Tibial nerve (tissue), 4 donors: ENCODE measurements at places on chromosomes 4 and X.

DNA sequence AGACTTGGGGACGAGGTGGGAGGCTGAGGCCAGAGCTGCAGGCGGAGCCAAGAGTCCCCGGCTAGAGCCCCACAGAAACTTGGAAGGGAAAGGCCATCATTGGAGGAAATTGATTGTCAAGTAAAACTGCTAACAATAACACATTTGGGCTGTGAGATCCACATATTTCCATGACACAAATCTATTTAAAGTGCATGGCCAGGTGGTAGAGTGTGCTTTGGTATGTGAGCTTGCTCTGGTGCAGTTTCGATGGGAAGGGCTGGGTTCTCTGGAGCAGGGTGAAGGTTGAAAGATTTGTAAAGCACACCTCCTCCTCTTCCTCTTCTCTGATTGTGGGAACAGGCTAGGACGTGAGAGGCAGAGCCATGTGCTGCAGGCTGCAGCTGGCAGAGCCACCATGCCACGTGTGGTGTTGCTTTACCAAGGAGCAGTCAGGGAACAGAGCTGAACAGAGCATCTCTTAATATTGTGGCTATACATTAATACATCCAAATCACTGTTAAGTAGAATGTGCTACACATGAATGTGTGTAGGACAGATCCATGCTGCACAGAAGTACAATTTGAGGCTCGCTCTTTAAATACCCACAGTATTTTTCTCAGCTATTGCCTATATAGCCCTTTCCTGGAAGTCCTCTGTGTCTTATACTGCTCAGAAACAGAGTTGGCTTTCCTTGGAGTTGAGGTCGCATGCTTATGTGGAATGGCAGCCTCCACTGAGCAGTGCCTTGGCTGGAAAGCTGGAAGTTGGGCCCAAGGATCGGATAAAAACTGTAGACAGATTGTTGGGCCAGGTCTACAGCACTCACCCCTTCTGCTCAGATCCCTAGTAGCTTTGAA is 37.7 kb downstream of the FHDC1 start:
- no peak for DNase-seq

DNA sequence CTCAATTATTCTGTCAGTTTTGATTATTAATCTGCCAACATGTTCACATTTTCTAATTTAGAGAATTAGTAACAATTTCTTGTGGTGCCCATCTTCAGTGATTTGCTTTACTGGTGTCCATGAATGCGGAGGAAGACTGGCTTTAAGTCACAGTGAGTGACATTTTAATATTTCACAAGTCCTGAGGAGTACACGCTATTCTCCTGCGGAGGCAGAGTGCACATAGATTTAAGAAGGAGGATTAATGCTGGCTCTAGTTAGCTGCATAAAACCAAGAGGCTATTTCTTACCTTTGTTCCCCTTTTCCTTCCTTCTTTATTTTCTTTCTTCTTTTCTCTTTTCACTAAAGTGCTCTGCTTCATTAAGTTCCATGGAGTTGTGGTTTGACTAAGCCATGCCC is 495.2 kb upstream of the IGFBP7 start:
- DNase-seq: no peak

- DNase-seq: no peak
Measured at GRCh38 chrX:147180886-147181285, 366.3 kb upstream of the CXorf51A start.

- no peak for DNase-seq
Measured at GRCh38 chr4:114034189-114034588, 54.7 kb upstream of the ARSJ start.

- no peak for DNase-seq
Measured at GRCh38 chr4:20043991-20044390, 207.7 kb upstream of the SLIT2 start.

DNA sequence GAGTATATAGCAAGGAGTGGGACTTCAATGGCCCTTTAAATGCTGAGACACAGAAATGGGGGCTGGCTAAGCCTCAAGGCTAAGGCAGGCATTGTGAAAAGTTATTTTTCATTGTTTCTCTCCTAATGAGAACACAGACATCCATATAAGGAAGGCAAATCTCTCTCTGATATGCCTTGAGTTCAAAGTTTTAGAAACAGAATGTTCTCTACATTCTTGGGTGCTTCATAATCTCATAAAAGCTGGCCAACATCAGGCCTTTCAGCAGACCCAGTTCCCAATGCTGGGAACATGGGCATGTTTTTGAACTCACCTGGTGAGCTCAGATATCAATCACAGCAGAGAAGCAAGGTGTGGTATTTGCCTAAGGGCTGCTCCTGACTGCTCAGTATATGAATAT is 19.4 kb upstream of the RAB40A start:
- DNase-seq: no peak

DNA sequence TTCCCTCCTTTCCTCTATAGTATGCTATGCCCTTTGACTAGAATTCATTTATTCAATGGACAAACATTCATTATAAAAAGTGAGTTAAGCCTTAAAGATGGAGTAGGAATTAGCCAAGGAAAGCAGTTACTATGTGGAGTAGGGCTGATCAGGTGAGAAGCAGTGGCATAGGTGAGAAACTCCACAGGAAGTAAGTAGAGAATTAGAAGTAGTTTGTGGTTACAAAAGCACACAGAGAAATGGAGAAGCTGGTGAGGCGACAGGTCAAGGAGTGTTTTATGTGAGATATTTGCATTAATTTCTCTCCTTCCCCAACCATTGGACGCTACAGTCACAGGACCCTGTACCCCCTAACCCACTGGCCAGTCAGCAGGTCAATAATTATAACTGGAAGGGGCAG is 30.6 kb downstream of the SETD7 start:
- DNase-seq: no peak

- no peak for DNase-seq
Measured at GRCh38 chrX:139936259-139936658, 3.4 kb upstream of the ATP11C start.

DNA sequence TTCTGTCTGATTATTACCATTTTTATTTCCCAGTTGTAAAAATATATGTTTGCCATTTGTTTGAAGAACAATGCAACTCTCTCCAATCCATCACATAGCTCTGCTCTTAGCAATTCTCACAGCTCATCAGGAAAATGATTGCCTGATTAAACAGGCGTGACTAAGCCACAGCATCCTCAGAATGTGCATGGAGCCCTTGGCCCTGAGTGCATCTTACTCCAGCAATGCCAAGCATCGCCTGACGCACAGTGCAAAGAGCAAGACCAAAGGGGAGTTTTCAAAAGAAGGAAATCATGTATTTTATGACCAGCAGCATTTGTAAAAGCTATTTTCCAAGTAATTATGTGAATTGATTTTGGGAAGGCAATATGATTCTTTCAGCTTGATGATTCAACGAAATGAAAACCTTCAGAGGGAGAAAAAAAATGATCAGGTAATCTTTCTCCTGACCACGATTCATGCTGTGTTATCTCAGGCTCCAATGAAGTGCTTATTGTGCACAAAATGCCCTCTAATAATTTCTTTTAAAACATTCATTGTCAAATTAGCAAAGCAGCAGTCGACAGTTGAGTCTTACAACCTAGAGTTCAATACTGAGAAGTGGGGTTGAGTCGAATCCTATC is 138.0 kb upstream of the FAM9B start:
- no peak for DNase-seq

DNA sequence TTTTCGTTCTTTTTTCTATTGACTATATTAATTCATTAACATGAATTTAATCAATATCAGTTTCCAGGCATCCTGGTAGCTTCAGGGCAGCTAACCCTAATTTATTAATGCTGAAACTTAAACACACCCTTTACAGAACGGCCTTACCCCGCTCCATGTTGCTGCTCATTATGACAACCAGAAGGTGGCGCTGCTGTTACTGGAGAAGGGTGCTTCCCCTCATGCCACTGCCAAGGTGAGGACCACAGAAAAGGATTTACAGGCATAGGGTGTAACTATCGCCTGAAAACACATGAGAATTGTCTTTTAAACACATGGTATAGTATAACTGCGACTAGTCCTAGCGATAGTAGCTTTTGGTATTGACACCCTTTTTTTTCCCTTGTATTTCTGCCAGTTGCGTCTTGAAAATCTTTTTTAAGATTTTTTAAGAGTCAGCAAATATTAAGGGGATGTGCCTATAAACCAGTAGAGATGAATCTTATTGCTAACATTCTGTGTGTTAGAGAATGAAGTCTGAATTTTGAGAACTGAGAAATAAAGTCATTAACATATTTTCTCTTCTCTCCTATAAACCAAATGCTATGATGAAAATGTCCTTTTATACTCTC is 229.0 kb downstream of the ANK2 start:
- DNase-seq: peak; percentile 70

GRCh38 chr4:165070560-165070959 is 16.9 kb downstream of the TRIM75 start:
- no peak for DNase-seq

- DNase-seq: no peak
Measured at GRCh38 chr4:122765692-122766352, 33.3 kb downstream of the BBS12 start.

GRCh38 chrX:27884654-27885053 is 76.9 kb downstream of the MAGEB10 start:
- no peak for DNase-seq

- DNase-seq: no peak
Measured at GRCh38 chrX:28625223-28625622, 38.0 kb downstream of the IL1RAPL1 start.

- DNase-seq: no peak
Measured at GRCh38 chrX:40827331-40827730, 92.0 kb upstream of the MED14 start.

GRCh38 chr4:142815834-142816233 is 30.3 kb downstream of the INPP4B start:
- DNase-seq: peak; percentile 15

DNA sequence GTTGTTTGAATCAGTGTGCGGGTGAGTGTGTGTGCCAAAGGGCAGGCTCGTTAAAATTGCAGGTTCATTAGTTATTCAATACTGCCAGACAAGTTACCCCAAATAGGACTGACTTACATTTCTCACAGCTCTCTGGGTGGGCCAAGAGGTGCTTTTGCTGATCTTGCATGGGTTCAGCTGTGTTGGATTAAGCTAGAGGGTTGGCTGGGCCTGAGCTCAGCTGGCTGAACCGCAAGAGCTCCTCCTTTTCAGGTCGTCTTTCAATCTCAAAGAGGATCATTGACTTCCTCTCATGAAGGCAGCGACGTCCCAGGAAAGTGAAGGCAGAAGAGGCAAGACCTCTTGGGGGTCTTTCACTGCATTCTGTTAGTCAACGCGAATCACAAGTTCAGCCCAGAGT is 343.3 kb upstream of the FRG1 start:
- DNase-seq: no peak

DNA sequence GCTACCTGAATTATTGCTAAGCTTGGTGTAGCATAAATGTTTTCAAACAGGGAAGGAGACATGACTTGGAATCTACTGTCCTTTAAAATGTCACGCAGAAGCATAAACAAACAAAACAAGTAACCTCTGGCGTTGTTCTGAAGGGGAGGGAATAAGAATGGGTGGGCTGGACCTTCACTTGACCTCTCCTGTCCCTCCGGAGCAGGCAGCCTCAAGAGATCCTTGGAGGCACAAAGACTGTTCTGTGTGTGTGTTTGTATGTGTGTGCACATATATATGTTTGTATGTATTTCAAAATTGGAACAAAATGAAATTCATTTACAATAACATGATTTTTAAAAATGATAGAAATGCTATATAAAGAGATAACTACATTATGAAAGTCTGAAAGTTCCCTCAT is 91.3 kb upstream of the DCLK2 start:
- DNase-seq: no peak

DNA sequence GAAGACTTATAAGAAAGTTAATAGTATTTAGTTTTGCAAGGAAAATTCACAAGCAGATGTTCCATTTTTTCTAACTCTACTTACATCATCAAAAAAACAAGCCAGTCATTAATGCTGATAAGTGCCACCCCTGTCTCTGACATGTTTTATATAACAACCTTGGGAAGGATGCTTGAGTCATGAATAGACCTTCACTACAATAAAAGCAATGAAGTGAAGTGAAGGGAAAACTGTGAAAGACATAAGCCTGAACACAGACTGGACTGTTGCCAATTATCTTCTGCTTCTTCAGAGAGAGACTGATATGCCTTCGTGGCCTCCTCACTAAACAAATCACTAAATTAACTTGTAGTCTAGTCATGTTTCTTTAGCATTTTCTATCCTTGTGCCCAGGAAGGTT is 353.2 kb downstream of the PDHA2 start:
- no peak for DNase-seq

DNA sequence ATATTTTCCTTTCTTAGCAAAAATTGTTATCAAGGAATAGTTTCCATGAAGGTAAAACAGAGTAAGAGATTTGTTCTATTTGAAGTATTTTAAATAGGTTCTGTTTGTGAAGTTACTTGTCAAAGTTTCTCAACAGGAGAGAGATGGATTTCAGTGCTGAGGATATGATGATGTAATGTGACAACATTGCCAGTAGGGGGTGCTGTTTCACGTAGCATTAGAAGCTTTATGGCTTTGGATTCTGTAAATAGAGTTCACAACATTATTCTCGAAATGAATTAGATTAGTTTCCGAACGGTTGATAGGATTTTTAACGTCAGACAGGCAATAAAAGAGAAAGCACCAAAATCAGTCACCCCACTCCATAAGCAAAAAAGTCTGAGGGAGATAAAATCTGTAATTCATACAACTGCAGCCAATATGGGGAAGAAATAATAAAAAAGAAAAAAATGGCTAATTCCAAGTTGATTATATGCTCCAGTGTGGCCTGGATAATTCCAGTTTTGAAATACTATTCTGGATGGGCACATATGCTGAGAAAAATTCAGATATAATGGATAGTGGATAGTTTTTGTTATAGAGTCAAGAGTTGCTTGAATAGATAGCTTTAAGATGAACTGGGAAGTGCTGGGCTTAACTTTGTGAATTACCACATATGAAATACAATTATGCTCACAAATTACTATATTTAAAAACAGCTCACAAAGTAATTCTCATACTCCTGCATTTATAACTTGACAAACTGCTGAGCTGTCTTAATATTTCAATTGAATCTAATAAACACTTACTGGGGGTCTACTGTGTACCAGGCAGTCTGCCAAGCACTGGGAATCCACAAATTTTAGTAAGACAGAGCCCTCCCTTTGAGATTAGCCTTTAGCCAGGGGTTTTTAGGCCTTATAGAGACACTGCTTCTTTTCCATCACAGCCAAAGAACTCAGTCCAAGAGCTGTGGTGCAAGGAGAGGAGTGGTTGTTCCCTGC is 109.1 kb downstream of the GPAT3 start:
- peak; percentile 24 for DNase-seq

- DNase-seq: no peak
Measured at GRCh38 chr4:182978152-182978827, 61.1 kb upstream of the DCTD start.

- DNase-seq: no peak
Measured at GRCh38 chr4:8874003-8874895, 2.6 kb upstream of the HMX1 start.
